ENCODE measurements at places on chromosomes 16 and 17.

DNA sequence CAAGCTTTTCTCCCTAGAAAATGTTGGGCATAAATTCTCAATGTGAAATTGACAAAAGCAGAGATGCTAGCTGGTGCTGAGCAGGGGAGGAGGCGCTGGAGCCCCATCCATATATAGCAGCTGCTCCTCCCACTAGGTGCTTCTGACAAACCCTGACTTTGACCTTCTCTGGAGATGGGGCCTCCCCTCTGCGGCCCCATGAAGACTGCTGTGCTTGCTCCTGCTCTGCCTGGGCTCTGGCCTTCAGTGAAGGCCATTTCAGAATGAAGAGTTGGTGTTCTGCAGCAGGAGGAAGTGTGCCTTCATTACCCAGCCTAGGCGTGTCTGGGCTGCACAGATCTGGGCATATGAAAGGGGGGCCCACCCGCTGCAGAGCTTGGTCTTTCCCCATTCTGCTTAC is 29.7 kb downstream of the ASIC2 start:
- DNase-seq: no peak

DNA sequence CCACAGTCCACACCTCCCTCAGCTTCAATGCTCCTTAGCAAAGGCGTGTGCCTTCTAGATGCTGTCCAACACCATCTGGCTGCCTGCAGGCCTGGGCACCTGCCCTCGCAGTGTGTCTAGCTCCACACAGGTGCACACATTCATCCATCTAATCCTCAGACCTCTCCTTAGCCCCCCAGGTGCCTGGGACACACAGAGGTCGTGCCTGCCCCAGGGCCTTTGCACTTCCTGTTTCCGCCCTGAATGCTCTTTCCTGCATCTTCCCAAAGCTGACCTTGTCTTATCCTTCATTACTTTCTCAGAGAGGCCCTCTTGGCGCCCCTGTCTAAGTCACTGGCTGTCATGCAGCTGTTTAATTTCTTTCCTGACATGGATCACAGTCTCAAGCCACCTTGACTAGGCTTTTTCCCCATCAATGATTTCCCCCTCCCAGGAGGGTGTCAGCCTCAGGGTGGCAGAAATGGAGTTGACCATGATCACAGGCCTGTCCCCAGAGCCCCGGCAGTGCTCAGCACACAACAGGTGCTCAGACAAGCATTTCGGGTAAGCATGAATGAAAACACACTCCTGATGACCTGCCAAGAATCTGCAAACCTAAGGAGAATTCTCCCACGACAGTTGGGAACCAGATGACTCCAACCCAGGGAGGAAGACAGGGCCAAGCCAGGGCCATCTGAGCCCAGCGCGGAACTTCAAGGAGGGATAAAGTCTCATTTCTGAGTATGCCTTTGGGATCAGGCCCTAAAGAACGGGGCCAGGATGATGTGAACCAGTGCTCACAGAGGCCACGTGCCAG is 76.3 kb downstream of the LITAF start:
- no peak for DNase-seq

DNA sequence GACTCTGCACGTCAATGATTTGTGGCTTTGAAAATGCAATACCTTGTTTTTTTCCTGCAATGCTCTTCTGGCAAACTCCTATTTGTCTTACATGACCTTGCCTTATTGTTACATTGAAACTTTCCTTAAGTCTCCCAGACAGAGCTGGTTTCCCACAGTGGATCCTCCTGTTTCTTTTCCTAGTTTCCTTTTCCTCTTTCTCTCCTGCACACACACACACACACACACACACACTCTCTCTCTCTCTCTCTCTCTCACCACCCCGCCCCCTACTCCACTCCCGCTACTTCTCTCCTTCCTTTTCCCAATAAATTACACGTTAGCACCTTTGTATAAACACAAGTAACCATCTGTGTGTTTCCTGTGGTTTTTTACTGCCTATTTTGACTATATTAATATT is 2.3 kb downstream of the ORC6 start:
- no peak for DNase-seq

DNA sequence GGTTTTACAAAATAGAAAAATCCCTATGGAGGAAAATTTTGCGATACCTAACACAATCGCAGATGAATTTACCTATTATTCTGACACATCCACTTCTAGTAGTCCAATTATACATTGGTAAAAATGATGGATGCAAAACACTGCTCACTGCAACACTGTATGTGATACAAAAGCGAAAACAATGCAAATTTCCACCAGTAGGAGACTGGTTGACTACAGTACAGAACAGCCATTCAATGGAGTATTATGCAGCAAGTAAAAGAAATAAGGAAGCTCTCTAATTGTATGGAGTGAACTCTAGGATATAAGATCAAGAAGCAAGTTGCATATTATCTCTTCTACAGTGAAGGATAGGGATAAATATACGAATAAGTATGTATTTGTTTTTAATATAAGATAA is 48.5 kb downstream of the SETD6 start:
- no peak for DNase-seq

GRCh38 chr17:63984236-63984635 is 11.5 kb upstream of the SCN4A start:
- no peak for DNase-seq

- DNase-seq: no peak
These were observed 25.6 kb downstream of the TEX14 start for GRCh38 chr17:58665946-58666857.

DNA sequence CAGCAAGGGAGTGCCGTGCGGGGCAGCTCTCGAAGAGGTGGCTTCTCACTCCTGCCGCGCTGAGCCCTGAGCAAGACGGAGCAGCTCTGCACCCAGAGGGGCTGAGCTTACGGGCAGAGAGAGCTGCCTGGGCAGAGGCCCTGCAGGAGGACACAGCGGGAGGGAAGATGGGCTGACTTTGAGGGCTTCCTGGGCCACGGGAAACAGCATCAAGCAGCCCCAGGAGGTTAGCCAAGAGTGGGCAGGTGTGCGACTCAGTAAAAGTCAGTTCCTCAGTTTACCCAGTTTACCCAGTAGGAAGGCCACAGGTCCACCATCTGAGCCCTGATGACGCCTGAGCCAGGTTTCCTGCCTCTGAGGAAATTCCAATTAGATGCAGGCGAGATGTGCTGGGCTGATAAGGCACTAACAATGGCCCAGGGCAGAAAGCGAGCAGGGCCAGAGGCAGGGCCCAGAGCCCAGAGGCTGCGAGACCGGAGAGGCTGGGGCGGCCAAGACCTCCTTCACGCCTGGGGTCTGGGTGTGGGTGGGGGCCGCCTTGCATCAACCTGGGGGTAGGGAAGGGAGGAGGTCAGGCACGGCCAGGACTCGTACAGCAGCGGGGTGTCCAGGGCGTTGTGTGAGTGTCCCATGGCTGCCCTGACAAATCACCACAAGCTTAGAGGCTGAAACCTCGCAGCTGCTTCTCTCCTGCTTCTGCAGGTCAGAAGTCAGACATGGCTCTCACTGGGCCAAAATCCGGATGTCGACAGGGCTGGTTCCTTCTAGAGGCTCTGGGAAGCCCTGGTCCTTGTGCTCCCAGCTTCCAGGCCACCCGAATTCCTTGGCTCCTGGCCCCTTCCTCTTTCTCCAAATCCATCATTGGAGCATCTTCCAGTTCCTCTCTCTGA is 32.0 kb upstream of the CIBAR2 start:
- no peak for DNase-seq

DNA sequence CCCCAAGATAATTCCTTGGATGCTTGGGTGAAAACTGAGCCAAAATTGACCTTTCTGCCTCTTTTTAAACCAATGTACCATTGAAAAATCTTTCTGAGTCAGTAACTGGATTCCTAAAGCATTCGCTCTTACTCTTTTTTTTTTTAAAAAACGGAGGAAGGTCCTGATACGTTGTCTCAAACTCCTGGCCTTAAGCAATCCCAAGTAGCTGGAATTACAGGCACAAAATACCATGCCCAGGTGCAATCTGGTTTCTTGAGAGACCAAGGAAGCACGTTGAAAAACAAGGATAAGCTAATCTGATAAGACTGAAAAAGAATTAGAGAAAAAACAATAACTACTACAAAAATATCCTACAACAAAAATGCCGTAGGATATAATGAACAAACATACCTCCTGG is 136.5 kb downstream of the SSH2 start:
- no peak for DNase-seq

DNA sequence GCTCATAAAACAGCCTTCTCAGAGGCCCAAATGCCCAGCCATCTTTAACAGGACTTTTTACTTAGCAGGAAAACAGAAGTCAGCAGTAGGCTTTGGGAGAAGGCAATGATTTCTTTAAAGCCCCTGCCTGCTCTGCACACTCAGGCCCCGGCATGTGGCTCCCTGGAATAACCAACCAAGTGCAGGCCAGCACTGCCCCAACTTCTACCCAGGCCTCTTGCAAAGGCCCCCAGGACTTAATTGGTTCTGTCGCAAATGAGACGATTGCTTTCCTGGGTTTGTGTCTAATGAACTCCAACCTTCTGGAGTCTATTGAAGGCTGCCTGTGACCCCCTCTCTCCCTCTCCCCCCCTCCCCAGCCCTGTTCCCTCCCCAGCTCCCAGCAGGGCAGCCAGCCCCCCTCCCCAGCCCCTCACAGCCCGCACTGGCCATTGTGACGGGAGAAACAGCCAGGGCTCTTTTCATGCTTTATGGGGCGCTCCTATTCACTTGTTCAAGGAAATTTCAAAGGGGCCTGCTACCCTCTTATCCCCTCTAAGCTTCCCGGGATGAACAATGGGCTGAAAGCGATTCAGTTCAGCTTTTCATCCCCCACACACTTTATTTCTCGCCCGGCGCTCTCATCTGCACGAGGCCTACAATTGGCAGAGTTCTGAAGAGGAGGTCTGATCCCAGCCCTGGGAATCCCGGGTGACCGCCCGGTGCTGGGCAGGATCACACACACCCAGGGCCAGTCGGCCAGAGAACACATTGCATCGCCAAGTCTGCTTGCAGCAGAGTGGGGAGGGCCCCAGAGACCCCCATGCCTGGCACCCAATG is 15.5 kb downstream of the AXIN2 start:
- DNase-seq: no peak

GRCh38 chr16:11036040-11036439 is 91.7 kb downstream of the CLEC16A start:
- no peak for DNase-seq

DNA sequence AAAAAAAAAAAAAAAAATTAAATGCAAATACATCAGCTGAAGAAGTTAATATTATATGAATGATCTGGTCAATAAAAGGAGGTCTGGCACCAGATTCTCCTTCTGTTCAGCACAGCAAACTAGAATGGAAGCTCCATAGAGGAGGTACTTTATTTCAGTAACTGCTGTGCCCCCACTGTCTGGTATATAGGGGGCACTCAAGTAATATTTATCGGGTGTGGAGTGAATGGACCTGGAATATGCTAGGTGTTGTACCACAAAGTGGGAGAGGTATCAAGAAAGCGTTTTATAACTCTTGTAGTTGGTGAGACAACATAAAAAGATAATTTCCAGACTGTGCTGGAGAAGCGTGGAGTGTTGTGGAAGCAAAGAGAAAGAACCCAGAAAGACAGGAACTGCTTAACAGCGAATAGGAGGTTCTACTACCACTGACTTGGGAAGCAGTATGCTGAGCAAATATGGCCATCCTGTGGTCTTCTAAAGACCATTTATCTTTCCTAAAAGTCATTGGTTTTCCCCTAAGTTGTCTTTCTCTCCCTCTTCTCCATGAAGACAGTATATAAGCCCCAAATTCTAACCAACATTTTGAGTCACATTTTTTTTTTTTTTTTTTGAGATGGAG is 12.2 kb upstream of the PRKCA start:
- DNase-seq: no peak

DNA sequence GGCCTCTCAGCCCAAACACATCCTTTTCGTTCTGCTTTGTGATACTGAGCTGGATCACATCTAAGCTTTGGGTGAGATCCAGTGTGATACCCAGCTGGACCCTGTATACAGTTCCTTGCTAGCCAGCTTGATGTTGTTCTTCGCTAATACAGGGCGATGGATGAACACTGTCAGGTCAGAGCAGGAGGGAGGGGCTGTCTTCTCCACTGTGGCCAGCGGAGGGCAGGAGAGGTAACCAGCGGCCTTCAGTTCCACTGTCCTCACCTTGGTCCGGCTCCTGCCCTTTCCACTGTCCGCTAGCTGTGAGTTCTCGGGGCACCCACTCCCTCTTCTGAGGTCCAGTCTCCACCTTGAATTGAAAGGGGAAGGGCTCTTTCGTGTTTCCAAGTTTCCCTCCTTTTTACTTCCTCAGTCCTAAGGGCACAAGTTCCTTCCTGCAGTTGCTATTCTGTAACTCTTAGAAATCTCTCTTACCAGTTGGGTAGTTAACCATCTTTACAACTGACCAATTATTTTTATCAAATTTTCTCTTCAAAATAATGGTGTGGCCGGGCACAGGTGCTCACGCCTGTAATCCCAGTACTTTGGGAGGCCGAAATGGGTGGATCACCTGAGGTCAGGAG is 3.0 kb upstream of the ZNF213 start:
- no peak for DNase-seq

GRCh38 chr17:48825446-48826381 is 5.1 kb upstream of the CALCOCO2 start:
- no peak for DNase-seq

- DNase-seq: no peak
These were observed at the start of gene CETP for GRCh38 chr16:56961851-56962281. Gene CETP, plus strand, starts transcription at chr16:56961950. Its CDS starts 30 bp downstream, at chr16:56961980.

GRCh38 chr16:12082226-12082887 is 105.8 kb downstream of the SNX29 start:
- DNase-seq: no peak

- DNase-seq: no peak
These were observed 3.0 kb downstream of the PDILT start for GRCh38 chr16:20401475-20402016.

DNA sequence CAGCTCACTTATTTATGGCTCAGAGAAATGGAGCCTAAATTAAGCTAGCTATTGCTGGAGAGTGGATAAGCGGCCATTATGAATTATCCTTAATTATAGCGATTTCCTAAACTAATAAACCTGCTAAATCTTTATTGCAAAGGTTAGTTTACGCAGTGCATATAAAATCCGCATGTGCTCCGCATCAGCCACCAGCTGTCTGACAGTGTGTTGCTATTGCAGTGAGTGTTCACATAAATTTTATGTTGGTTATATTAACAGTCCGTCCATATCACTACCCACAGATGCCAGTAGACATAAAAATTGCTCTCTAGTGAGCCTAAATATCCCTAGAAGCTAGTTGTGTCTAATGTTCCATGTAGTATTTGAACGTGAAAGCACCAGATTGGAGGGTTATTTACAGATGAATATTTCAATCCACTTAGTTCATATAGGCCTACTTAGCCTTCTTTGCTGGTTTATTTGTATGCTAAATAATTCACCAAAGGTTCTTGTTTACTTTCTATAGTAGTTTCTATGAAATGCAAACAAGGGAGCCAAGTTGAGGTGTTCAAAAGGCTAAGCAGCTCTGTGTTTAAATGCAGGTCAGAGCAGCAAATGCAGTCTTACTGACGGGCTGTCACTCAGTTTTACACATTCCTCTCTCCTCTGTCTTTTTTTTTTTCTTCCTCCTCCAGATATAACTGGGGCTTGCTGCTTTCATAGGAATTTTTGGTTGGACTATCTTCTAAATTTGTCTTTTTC is 219.1 kb downstream of the IRX3 start:
- no peak for DNase-seq

Data from stimulated activated CD4-positive, alpha-beta T cell treated with anti-CD3 and anti-CD28 coated beads, TNF-alpha, amount 100 ng/mL, for 4 hours (primary cell).